ENCODE measurements at places on chromosomes 3 and 15. TPM values are rescaled to one million over a fixed set of nuclear protein-coding genes. Genes with fewer than 3 reads are reported as not detected.

The PEAK1 gene
- 7.2 TPM for total RNA-seq

The KLF15 gene
- 0.56 TPM for total RNA-seq

The NOX5 gene
- 0.30 TPM for total RNA-seq

The CCNDBP1 gene
- 27.6 TPM for total RNA-seq

The GABRA5 gene
- total RNA-seq: 102 TPM

The ASB14 gene
- total RNA-seq: not detected

The DAZL gene
- not detected for total RNA-seq

The ATP13A4 gene
- not detected for total RNA-seq

The STX19 gene
- total RNA-seq: not detected

The PRR23E gene
- total RNA-seq: not detected

The CELF6 gene
- 0.10 TPM for total RNA-seq

The GATM gene
- 2.2 TPM for total RNA-seq

The UMPS gene
- total RNA-seq: 57.3 TPM

The FBXL2 gene
- total RNA-seq: 7.4 TPM

Data from A549 treated with Mapracorat at 1 μM for 4 hours (cell line).